ENCODE measurements at places on chromosomes 5 and 9. TPM values are rescaled to one million over a fixed set of nuclear protein-coding genes. Genes with fewer than 3 reads are reported as not detected.

- H3K4me3 ChIP-seq, result no peak overlapping the region
- no peaks in the 10 kb centered on the region for H3K4me1 ChIP-seq
- H3K36me3 ChIP-seq, result peaks cover 83% of the 10 kb centered on the region
- no peak overlapping the region for H3K27ac ChIP-seq
Observed at GRCh38 chr5:34822956-34823715, 15.8 kb upstream of the TTC23L start.

Gene SYK
- not detected for total RNA-seq

Gene GABRP
- total RNA-seq, result under 0.01 TPM

DNA sequence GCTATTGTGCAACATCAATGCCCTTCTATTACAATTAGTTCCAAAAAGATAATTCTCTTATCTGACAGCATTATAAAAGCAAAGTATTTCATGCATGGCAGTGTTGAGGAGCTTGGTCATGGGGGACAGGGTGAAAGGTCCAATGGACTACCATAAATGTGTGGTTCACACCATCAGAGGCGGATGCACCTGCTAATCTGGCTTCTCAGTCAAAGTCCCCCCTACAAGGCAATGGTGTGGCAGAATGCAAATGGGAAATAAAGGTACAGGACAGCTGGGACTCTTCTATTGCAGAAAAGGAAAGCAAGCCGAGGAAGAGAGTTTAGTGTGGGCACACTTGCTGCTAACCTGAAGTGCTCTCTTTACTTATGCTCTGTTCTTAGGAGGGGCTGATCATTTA lies 369.1 kb downstream of the NDUFS4 start:
- DNase-seq, result no peak
- no peak overlapping the region for H3K27ac ChIP-seq
- no peak overlapping the region for H3K4me3 ChIP-seq
- peaks cover 5% of the 10 kb centered on the region for H3K4me1 ChIP-seq

Gene TLR4
- 46.7 TPM for total RNA-seq

GRCh38 chr9:126373241-126373640 lies 46.6 kb downstream of the MVB12B start:
- H3K4me1 ChIP-seq, result peaks cover 27% of the 10 kb centered on the region
- H3K27me3 ChIP-seq, result no peaks in the 10 kb centered on the region
- H3K4me3 ChIP-seq, result no peak overlapping the region
- no peaks in the 10 kb centered on the region for H3K36me3 ChIP-seq
- DNase-seq, result no peak

- no peak overlapping the region for H3K4me3 ChIP-seq
- no peaks in the 10 kb centered on the region for H3K4me1 ChIP-seq
- peaks cover 15% of the 10 kb centered on the region for H3K27me3 ChIP-seq
- H3K27ac ChIP-seq, result no peak overlapping the region
Observed at GRCh38 chr5:141868541-141868940, 9.7 kb downstream of the PCDH1 start.

Gene ZNF454
- 3.8 TPM for total RNA-seq

Gene ASB6
- total RNA-seq, result 21.0 TPM

Gene BRINP1
- 23.3 TPM for total RNA-seq

DNA sequence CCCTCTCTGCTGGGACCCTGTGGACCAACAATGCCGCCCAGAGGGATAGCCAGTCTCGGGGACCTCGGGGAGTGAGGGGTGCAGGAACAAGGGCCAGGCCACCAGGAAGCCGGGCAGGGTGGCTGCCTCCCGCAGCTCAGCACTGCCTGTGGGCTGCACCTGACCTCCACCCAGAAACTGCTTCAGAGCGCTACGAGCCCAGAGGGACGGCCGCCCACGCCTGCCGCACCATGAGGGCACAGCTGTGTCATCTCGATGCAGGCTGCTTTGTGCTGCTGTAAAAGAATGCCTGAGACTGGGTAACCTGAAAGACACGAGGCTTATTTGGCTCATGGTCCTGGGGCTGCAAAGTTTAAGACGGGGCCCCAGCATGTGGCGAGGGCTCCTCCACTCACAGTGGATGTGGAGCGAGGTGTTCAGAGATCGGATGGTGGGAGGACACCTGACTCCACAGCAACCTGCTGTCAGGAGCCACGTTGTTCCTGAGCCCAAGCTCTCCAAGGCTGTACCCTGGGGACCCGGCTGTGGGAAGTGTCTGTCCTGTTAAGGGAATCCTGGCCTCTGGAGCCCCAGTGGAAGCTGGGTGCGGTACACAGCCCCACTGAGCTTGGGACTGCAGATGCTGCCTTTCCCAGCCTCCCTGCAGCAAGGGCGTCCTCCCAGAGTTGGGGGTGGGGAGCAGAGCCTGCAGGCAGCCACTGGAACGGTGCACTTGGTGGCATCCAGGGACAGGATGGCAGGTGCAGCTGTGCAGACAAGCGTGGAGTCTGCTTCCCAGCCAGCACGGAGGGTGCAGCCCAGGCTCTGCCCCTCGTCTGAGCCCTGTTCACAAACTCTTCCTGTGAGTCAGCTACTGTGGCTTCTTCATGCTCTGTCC lies 11.8 kb upstream of the ZDHHC11 start:
- no peak overlapping the region for H3K4me3 ChIP-seq
- no peaks in the 10 kb centered on the region for H3K27me3 ChIP-seq
- no peaks in the 10 kb centered on the region for H3K4me1 ChIP-seq
- H3K36me3 ChIP-seq, result peaks cover 27% of the 10 kb centered on the region

Gene TEK
- 8.3 TPM for total RNA-seq

Gene PCDHB4
- total RNA-seq, result 1.2 TPM

GRCh38 chr5:84715686-84716085 lies 331.0 kb upstream of the EDIL3 start:
- no peak overlapping the region for H3K4me3 ChIP-seq
- H3K36me3 ChIP-seq, result no peaks in the 10 kb centered on the region
- H3K27me3 ChIP-seq, result no peaks in the 10 kb centered on the region
- DNase-seq, result no peak

- no peaks in the 10 kb centered on the region for H3K27me3 ChIP-seq
- no peak overlapping the region for H3K4me3 ChIP-seq
- no peak overlapping the region for H3K27ac ChIP-seq
- no peak for DNase-seq
- no peaks in the 10 kb centered on the region for H3K36me3 ChIP-seq
Observed at GRCh38 chr5:102153003-102153759, 142.9 kb downstream of the SLCO4C1 start.

DNA sequence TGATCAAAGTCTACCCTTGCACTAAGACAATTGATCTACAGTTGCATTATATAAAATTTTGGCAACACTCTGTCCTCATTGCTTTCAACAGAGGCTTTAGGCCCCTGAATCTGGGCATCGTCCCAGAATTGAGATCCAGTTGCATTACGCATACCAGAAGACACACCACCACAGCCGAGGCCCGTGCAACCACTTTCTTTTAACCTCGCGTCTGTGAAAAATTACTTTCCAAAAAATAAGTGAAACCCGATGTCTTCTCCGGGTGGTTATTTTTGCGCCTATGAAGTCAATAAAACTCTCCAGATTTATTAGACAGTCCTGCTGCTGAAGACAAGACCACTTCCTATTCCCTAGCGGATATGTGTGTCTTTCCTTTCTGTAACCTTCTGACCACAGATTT lies 52.1 kb upstream of the NFIB start:
- H3K4me1 ChIP-seq, result peaks cover 35% of the 10 kb centered on the region
- peak overlapping the region; percentile 89 for H3K27ac ChIP-seq
- H3K27me3 ChIP-seq, result peaks cover 3% of the 10 kb centered on the region
- no peaks in the 10 kb centered on the region for H3K36me3 ChIP-seq
- peak; percentile 45 for DNase-seq
- H3K4me3 ChIP-seq, result peak overlapping the region; percentile 51

DNA sequence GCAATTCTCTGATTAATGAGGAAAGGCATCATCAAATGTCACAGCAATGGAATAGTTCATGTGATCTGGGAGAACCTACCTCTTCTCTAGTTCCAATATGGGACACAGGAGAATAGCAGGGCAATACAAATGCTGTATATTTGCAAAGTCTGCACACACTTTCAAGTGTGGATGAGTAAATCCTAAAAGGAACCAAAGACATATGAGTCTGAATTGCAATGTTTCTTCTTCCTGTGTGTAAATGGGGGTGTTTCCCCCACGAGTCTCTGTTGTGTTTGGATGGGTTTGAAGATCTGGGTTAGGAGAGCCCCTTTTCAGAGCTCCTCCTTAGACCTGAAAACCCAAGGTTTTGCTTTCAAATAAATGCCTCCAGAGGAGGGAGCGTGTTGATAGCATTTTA lies 26.9 kb downstream of the SLC46A2 start:
- DNase-seq, result no peak
- no peak overlapping the region for H3K4me3 ChIP-seq
- peak overlapping the region; percentile 54 for H3K27ac ChIP-seq

- peaks cover 27% of the 10 kb centered on the region for H3K4me1 ChIP-seq
- no peak for DNase-seq
- H3K27ac ChIP-seq, result no peak overlapping the region
- no peak overlapping the region for H3K4me3 ChIP-seq
- no peaks in the 10 kb centered on the region for H3K27me3 ChIP-seq
Observed at GRCh38 chr9:113183956-113184488, 33.2 kb downstream of the SLC31A2 start.

DNA sequence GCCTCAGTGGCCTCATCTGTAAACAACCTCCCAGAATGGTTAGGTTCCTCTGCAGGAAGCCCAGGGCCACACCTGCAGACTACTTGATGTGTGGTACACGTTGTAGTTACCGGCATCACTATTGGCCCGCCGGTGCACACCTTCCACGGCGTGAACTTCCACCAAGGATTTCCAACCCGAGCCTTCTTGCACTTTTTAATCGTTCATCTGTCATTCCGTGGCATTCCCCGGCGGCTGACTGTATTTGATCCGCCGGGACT lies 5.3 kb upstream of the TRIM41 start:
- H3K4me3 ChIP-seq, result peak overlapping the region; percentile 66
- H3K27ac ChIP-seq, result peak overlapping the region; percentile 7
- no peak for DNase-seq
- H3K27me3 ChIP-seq, result no peaks in the 10 kb centered on the region
- no peaks in the 10 kb centered on the region for H3K36me3 ChIP-seq
- peaks cover 15% of the 10 kb centered on the region for H3K4me1 ChIP-seq

GRCh38 chr9:13847270-13847669 lies 466.7 kb downstream of the NFIB start:
- H3K36me3 ChIP-seq, result no peaks in the 10 kb centered on the region
- H3K27me3 ChIP-seq, result peaks cover 5% of the 10 kb centered on the region
- no peak overlapping the region for H3K4me3 ChIP-seq
- no peak for DNase-seq
- no peaks in the 10 kb centered on the region for H3K4me1 ChIP-seq
- H3K27ac ChIP-seq, result no peak overlapping the region

GRCh38 chr5:156142867-156143266 lies 184.1 kb upstream of the SGCD start:
- no peaks in the 10 kb centered on the region for H3K27me3 ChIP-seq
- no peak overlapping the region for H3K4me3 ChIP-seq
- H3K36me3 ChIP-seq, result no peaks in the 10 kb centered on the region
- no peak for DNase-seq
- peaks cover 11% of the 10 kb centered on the region for H3K4me1 ChIP-seq

Gene CFAP77
- total RNA-seq, result 0.36 TPM

Gene SV2C
- total RNA-seq, result not detected

- no peaks in the 10 kb centered on the region for H3K4me1 ChIP-seq
- no peak for DNase-seq
- no peak overlapping the region for H3K4me3 ChIP-seq
- H3K27ac ChIP-seq, result no peak overlapping the region
- no peaks in the 10 kb centered on the region for H3K36me3 ChIP-seq
- no peaks in the 10 kb centered on the region for H3K27me3 ChIP-seq
Observed at GRCh38 chr9:76180541-76180940, 213.7 kb downstream of the RFK start.

- H3K27ac ChIP-seq, result no peak overlapping the region
- no peaks in the 10 kb centered on the region for H3K27me3 ChIP-seq
- no peaks in the 10 kb centered on the region for H3K36me3 ChIP-seq
- no peaks in the 10 kb centered on the region for H3K4me1 ChIP-seq
- DNase-seq, result no peak
Observed at GRCh38 chr5:142046191-142046590, 33.4 kb upstream of the GNPDA1 start.

Gene NDUFB6
- total RNA-seq, result 37.1 TPM

GRCh38 chr9:106310782-106311181 lies 552.2 kb upstream of the ZNF462 start:
- no peaks in the 10 kb centered on the region for H3K27me3 ChIP-seq
- DNase-seq, result no peak
- H3K4me1 ChIP-seq, result no peaks in the 10 kb centered on the region
- H3K36me3 ChIP-seq, result no peaks in the 10 kb centered on the region
- no peak overlapping the region for H3K27ac ChIP-seq
- no peak overlapping the region for H3K4me3 ChIP-seq

GRCh38 chr5:107776506-107776905 lies 105.8 kb upstream of the EFNA5 start:
- H3K4me3 ChIP-seq, result no peak overlapping the region
- H3K4me1 ChIP-seq, result no peaks in the 10 kb centered on the region
- H3K36me3 ChIP-seq, result no peaks in the 10 kb centered on the region
- no peak for DNase-seq
- no peaks in the 10 kb centered on the region for H3K27me3 ChIP-seq
- H3K27ac ChIP-seq, result no peak overlapping the region

Gene GBA2
- total RNA-seq, result 29.5 TPM

Gene SIT1
- 0.36 TPM for total RNA-seq

DNA sequence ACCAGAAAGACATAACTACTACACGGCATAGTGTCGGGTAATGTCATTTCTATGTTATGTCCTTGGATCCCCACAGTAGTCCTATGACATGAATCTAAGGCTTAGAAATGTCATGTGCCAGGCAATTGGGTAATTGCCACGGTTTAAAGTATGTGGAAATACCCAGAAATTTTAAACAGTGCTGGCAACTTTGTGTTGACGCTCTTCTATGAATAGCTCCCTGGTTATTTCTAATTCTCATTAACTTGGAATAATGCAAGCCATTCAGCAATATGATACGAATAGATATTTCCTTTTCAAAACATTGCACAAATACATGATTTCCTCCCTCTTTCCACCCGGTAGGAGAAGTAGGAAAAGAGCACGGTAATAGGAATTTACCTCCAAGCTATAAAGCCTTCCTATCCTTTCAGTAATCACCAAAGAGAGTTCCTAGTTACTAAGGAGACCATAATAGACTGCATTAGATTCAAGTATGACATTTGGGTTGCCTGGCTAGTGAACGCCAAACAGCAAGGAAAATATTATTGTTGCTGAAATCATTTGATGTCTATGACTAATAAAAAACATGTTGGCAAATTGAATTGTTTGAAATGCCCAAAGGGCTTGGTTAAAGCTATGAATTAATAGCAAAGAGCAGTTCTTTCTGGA lies 168.4 kb downstream of the CCDC192 start:
- no peak overlapping the region for H3K27ac ChIP-seq
- H3K27me3 ChIP-seq, result peaks cover 7% of the 10 kb centered on the region
- DNase-seq, result no peak
- H3K36me3 ChIP-seq, result no peaks in the 10 kb centered on the region
- H3K4me3 ChIP-seq, result no peak overlapping the region

All from osteoblast (primary cell).